ENCODE measurements at places on chromosomes 5 and 9.

DNA sequence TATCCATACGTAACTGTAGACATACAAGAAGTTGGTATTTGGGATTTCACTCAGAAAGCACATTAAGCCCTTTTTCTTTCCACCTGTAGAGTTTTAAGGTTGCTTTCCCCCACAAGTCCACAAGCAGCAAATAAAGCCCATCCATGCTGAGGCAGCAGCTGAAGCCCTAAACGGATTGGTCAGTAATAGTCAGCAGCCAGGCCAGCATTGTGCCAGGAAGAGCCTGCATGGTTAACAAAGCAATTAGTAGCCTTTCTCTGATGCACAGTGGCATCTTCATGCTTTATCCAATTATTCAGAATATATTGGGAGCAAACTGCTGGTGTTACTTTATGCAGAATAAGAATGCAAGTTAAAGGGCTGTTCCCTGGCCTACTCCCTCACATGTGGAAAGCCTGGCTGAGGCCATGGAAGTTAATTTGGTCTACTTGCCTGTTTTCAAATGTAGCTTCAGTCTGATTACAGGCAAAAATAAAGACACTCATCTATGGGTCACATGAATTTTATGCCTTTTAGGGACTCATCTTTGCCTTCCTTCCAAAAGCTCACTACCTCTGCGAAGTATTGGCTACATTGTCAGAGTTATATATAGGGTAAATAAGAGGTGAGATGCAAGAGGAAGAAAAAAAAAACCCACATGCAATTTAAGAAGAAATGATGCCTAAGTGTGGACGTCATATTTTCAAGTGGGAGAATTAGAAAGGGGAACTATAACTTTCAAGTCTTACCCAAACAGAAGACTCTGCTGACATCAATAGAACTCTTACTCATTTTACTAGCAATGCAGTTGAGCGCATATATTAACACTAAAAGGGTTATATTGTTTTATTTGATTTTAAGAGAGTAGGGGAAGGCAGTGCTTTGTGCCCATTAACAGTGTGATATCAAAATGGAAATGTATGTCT lies 15.9 kb downstream of the EBF1 start:
- no peak for DNase-seq

GRCh38 chr5:154273028-154273617 lies 82.6 kb downstream of the GALNT10 start:
- peak; percentile 22 for DNase-seq

DNA sequence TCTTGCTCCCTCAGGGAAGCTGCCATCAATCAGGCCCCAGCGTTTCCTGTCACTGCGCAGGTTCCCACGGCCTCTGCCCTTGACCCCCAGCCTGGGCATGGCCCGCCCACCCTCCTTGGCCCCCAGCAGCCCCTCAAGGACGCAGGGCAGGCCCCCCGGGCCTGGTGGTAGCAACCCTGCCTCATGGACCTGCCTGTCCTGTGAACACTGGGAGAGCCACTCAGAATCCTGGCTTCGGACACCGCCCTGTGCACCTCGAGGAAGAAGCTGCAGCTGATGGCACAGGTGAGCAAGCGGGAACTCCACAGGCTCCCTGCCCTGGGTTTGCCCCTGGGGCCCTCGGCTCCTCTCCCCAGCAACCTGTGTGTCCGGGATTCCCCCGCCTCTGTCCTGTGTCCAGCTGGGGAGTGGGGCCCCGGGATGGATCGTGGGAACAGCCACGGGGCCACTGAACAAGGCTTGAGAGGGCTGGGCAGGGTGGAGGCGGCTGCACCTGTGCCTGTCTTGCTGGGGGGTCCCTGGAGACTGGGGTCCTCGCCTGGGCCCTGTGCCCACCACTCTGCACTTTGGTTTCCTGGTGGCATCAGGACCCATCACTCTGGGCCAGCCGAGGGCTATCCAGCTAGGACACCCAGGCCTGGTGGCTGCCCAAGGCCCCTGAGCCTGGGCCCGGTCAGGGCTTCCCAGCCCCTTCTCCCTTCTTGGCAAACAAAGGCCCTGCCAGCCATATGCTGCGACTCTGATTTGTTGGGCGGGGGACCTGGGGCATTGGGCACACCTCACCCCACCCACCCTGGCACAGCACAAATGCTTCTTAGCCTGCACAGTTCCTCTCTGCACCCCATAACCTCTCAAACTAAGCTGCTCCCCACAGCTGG lies 33.5 kb upstream of the EGFL7 start:
- no peak for DNase-seq

- no peak for DNase-seq
These were observed 77.8 kb upstream of the SPIN1 start for GRCh38 chr9:88310310-88310980.

DNA sequence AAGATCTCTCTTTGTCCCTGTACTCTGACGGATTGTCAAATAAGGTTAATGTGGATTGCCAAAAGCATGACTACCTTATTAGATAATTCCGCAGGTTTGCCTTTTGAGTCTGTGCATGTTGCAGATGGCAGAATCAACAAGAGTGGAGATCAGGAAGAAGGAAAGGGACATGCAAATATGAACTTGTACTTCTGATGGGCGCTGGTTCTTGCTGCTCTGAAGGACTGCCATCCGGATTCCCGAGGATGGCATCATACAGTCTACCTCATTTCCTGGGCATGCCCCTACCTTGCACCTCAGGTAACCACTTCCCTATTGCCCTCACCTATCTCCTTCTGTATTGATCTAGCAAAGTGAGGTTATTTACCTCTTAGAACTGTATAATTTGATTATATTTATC lies 504.2 kb downstream of the ACTL7B start:
- no peak for DNase-seq

DNA sequence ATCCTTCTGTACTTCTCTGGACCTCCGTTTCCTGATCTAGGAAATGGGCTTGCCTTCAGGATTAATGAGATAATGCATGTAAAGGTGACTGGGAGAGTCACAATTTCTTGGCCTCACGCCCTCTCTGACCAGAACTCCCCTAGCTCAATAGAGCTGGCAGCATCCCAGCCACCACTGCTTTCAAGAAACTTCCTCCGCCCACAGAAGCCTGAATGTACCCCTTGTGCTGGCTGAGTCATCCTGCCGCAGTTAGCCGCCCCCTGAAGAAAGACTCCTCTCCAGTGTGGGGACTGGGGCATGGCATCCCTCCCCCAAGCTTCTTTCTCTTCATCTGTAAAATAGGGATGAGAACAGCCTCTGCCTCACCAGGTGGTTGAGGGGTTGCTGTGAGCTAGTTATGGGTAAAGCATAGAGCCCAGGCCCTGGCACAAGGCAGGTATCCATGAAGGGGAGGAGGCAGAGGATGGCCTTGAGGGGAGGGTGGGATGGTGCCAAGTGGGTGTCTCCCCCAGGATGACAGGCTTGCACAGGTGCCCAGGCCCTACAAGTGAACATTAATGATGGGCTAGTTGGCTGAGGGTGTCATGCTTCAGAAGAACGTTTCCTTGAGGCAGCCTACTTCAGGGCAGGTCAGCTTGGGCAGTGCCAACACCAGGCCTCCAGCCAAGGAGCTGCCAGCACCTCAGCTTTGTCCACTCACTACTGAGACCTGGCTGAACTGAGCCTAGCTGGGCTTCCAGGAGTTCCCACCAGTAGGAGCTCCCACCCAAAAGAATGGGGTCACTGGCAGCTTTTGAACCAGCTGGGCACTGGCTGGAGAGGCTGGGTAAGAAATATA lies 3.4 kb downstream of the PDLIM4 start:
- DNase-seq, result no peak

DNA sequence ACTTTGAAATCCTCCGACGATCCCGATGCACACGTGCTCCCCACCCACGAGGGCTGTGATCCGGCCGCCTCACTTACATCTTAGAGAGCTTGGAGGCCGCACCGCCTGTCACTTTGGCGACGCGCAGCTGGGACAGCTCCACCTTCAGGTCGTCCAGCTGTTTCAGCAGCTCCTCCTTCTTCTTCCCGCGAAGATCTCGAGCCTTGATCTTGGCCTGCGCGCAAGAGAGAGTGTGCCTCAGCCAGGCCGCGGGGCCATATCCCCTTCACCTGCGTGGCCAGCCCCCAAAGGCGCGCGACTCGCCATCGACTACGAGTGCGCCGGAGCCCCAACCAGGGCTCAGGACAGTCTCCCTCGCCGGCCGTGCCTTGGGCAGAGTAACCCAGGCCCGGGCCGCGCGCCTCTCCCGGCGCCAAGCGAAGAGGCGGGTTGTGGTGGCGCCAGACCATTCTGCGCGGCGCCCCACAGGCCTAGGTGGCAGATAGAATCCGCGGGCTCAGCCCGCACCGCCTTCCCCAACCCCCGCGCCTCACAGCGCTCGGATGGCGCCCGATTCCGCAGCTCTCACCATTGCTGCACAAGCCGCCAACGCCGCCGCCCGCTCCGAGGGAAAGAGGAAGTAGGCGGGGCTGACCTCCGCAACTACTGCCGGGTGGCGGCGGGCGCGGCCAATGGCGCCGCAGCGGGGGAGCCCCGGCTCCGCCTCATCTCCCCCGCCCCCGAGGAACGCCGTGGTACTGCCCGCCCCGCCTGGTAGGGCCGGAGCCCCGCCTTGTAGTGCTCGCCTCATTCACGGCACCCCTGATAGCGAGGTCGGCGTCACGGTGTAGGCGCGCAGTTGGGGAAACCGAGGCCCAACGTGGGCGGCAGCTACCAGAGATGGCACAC lies at the start of the genes ARPC5L and RPL35:
Gene ARPC5L, plus strand, starts transcription at position 789 of the 888 bp plus-strand sequence. CDS start 7,161 bp downstream, outside the sequence.
Gene RPL35, minus strand, starts transcription at position 616 of the 888 bp plus-strand sequence. Its CDS starts 45 bp downstream, at position 571.
- peak; percentile 96 for DNase-seq

DNA sequence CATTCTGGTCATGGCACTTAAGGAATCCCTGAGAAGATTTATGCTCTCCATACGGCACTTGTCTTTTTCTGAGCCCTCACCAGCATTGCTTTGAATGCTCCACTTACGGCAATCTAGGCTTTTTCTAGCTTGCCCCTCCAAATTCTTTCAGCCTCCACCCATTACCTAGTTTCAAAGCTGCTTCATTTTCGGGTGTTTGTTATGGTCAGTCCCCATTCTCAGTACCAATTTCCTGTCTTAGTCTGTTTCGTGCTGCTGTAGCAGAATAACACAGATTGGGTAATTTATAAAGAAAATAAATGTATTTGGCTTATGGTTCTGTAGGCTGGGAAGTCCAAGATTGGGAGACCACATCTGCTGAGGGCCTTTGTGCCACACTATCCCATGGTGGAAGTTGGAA lies 42.0 kb downstream of the ARHGEF28 start:
- DNase-seq, result no peak

GRCh38 chr9:113131689-113132151 lies 19.1 kb upstream of the SLC31A2 start:
- no peak for DNase-seq

- DNase-seq, result peak; percentile 89
These were observed at the start of gene INPP5E for GRCh38 chr9:136439481-136440408. TSS of gene INPP5E (minus strand) at chr9:136439845. CDS start at chr9:136439419, 426 bp downstream.

DNA sequence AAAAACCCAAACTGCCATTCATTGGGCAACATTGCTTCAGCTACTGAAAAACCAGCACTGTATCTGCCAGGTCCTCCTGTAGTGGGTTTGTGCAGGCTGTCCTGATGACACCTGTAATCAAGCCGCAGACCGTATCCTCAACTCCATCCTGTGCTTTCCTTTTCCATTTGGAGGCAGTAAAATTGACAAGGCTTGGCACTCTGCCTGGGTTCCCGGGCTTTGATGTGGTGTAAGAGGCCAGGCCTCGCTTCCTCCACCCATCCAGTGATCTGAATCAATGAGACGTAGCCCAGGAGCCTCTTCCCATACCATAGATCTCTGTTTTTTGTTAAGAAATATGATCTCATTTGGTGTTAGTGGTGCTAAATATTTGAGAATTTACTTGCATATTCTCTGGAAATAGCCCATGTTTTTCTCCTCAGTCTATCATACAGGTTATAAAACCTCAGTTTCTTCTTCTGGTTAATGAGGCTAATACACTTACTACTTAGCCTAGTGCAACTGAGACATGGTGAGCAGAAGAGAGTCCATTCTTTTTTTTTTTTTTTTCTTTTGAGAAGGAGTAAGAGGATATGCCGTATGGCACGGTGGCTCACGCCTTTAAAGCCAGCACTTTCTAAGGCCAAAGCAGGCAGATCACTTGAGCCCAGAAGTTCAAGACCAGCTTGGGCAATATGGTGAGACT lies 34.8 kb downstream of the LSM11 start:
- DNase-seq, result no peak

DNA sequence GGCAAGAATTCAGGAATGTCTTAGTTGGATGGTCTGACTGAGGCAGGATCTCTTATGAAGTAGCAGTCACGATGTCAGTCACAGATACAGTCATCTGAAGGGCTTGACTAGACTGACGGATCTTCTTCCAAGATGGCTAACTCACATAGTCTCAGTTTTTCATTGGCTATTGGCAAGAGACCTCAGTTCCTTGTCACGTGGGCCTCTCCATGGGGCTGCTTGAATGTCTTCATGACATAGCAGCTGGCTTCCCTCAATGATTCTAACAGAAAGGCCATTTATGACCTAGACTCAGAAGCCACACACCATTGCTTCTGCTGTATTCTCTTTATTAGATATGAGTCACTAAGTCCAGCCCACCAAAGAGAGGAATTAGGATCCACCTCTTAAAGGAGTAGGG lies 4.7 kb downstream of the APC start:
- DNase-seq, result no peak

- DNase-seq, result no peak
These were observed 93.3 kb downstream of the CACNA1B start for GRCh38 chr9:137970686-137971476.

DNA sequence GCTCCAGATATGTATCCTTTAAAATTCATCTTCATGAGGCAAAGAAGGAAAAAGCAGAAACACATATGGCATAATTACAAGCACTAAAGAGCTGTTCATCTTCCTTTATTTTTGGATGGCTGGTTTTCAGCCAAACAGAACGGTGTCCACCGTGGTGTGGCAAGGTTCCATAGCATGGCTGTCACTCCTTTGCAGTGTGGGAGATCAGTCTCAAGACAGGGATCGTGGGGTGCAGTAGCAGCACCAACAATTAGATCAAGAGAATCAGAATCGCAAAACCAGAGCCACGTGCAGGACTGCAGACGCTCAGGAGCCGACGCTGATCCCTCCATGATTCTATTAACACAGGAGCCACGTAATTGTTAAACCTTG lies 79.5 kb downstream of the SEMA4D start:
- DNase-seq, result no peak

DNA sequence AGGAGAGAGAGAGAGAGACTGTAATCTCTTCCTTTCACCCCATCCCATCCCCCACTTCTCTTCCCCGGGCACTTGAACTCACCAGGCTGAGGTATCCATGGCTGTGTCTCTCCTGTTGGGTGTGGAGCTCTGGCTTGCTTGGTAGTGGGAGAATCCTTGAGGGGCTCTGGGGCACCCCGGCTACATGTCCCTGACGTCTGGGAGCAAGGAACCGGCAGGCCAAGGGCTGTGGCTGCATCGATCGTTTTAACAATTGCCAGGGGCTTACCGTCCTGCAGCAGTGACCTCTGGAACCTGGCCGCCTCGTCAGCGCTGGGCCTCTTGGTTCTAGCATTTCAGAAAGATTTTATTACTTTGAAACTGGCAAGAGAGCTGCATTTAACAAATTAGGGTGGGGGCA lies 30.0 kb downstream of the FGF18 start:
- no peak for DNase-seq

Measured in CD4-positive, alpha-beta T cell treated with Interleukin-12 subunit alpha and Interleukin-12 subunit beta, for 1 hour (primary cell).